ENCODE measurements at places on chromosomes 12 and 14.
A peak's percentile ranks its signal among the peaks of the same experiment; 100 is the strongest.

- DNase-seq: no peak
Observed at GRCh38 chr12:104687823-104688573, 231.2 kb downstream of the CHST11 start.

GRCh38 chr14:41606532-41607303 lies at the start of gene LRFN5:
TSS of gene LRFN5 (plus strand) at chr14:41606876.
- no peak for DNase-seq

GRCh38 chr12:29073631-29074239 lies 75.3 kb upstream of the FAR2 start:
- DNase-seq: peak; percentile 26

- DNase-seq: no peak
Observed at GRCh38 chr12:113742801-113743200, 223.3 kb downstream of the RBM19 start.

DNA sequence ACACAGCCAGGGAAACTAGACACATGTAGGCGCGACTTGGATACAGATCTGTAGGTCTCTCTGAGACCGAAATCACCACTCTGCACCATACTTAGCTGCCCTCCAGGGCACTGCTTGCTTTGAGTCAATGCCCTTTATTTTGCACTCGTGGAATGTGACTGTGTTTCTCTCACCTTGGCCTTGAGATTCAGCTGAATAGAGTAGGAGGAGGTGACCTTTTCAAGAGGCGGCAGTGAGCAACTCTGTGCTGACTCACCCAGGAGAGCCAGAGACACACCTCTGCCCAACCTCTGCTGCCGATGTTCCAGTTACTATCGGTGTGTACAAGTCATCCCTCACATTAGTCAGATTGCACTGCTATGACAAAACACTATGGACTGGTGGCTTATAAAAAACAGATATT lies 583.4 kb downstream of the VRK1 start:
- DNase-seq: no peak

- no peak for DNase-seq
Observed at GRCh38 chr12:25590011-25590721, 37.1 kb upstream of the LMNTD1 start.

GRCh38 chr12:50060120-50060468 lies 2.7 kb downstream of the ASIC1 start:
- no peak for DNase-seq

GRCh38 chr12:106226884-106227640 lies 20.8 kb downstream of the CKAP4 start:
- DNase-seq: peak; percentile 22

GRCh38 chr12:75970310-75970709 lies 61.3 kb downstream of the PHLDA1 start:
- no peak for DNase-seq

GRCh38 chr14:51182131-51182565 lies 57.9 kb upstream of the TMX1 start:
- DNase-seq: no peak

DNA sequence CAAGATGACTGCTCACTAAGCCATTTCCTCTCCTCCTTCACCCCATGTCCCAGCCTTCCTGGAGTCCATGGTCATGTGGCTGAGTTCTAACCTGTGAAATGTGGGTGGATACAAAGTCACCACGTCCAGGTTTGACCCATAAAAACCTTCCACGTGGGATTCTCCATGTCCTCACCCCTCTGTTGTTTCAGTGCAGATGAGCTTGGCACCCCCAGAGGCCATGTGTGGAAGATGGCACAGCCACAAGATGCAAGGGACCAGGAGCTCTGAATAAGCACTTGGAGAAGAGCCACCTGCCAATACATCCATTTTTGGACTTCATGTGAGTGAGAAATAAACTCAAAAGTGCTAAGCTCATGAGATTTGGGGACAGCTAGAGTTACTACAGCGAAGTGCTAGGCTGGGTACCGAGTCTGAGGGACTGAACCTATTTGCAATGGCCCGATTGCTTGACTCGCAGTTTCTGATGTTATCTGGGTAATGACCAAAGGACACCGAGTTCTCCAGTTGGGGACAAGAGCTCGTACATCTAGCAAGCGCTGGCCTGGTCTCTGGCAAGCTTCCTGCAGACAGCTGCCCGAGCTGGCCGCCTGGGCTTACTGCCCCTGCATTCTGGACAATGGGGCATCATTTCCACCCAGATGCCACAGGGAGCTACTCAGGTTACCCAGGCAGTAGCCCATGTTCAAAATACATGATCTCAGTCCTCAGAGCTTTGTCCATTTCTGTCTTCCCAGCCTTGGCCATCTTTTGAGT lies 7.7 kb upstream of the SLC24A4 start:
- no peak for DNase-seq

GRCh38 chr14:77059276-77059915 lies 30.9 kb upstream of the IRF2BPL start:
- no peak for DNase-seq

Data from NCI-H187 treated with DMSO at 0.1 percent for 48 hours (cell line).